ENCODE measurements at places on chromosomes 16 and 17. TPM values are rescaled to one million over a fixed set of nuclear protein-coding genes. Genes with fewer than 3 reads are reported as not detected.
A peak's percentile ranks its signal among the peaks of the same experiment; 100 is the strongest.

DNA sequence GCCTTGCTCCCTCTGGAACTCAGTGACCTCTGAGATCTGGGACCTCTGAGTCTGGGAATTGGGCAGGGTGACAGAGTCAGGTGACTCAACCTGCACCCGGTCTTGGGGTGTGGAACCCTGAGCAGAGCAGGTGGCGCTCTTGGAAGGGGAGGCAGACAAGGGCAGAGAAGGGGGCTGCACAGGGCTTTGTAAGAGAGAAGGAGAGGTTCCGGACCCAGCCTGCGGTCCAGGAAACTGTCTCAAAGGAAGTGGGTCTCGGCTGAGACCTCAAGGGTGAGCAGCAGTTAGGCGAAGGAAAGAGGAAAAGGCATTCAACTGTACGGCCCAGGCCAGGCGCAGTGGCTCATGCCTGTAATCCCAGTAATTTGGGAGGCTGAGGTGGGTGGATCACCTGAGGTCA lies 10.0 kb upstream of the RIPOR1 start:
- no peak for DNase-seq

DNA sequence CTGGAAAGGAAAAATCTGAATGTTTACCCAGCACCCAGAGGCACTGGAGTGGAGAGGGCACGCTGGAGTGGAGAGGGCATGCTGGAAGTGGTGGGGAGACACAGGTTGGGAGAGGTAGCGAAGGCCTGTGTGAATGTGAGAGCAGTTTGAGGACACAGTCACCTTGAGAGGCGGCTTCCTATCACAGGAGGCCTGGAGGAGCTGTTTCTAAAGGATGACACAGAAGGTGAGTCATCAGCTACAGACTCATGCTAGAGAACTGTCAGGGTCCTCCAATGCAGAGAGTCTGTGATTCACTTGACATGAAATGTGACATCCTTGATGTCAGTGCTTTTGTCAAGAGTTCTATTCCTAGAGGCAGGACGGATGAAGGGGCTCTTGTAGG lies 13.8 kb downstream of the CTRL start:
- no peak for DNase-seq

GRCh38 chr17:13575922-13576419 lies 25.8 kb downstream of the HS3ST3A1 start:
- no peak for DNase-seq

DNA sequence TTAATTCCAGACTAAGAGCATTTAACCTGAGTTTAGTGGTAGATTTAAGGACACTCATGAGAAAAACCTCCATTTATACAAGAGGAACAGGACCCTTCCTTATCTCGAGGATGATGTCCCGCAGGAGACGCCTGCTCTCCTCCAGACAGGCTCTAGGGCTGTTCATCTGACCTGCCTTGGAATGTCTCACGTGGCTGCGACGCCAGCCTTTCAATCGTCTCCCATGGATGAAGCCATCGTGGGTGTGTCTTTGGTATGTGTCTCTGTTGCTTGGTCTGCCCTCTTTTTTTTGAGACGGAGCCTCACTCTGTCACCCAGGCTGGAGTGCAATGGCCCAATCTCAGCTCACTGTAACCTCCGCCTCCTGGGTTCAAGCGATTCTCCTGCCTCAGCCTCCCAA lies 16.5 kb downstream of the CHMP6 start:
- no peak for DNase-seq

- no peak for DNase-seq
These were observed 5.6 kb downstream of the TRIM65 start for GRCh38 chr17:75891022-75891604.

- DNase-seq, result no peak
These were observed 11.7 kb downstream of the CACNG1 start for GRCh38 chr17:67055811-67056745.

- DNase-seq, result no peak
These were observed 80.5 kb upstream of the CLEC18B start for GRCh38 chr16:74501484-74502478.

DNA sequence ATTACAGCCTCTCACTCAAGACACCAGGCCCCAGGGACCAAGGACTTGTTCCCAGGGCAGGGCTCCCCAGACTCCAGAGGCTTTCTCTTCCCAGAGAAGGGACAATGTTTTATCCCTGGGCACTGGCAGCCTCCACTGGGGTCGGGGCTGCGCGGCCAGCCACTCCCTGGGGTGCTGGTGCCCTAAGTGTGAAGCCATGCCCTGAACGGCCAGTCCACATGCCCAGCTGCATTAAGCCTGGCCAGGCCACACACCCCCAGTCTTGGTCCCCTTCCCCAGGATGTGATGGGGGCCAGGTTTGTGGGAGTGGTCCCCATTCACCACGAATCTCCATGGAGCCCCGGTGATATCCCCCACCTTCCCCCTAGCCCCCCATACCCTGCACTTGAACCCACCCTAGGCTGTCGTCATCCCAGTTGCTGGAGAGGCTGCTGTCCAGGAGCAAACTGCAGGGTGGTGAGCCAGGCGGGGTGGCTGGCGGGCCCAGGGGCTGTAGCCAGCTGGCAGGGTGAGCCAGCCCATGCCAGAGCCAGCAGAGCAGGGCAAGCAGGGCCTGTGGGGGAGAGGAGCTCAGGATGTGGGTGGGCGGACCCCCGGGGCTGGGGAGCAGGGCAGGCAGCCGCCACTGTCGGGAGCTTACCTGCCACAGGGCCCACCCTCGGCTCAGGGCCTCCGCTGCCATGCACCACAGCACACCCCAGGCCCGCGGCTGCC lies 4.6 kb downstream of the PAQR4 start:
- no peak for DNase-seq

DNA sequence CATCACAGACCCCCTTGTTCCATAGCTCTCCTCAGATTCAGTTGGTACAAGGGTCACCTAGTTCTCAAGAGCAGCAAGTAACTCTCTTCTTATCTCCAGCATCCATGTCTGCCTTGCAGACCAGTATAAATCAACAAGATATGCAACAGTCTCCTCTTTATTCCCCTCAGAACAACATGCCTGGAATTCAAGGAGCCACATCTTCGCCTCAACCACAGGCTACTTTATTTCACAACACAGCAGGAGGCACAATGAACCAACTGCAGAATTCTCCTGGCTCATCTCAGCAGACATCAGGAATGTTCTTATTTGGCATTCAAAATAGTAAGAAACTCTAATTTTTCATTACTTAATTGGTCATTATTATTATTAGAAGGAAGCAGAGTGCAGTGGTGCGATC lies 32.4 kb downstream of the NQO1 start:
- DNase-seq, result no peak

- no peak for DNase-seq
These were observed 115.5 kb upstream of the COX10 start for GRCh38 chr17:13953841-13954240.

- peak; percentile 60 for DNase-seq
These were observed 10.2 kb downstream of the LASP1 start for GRCh38 chr17:38879878-38880665.

DNA sequence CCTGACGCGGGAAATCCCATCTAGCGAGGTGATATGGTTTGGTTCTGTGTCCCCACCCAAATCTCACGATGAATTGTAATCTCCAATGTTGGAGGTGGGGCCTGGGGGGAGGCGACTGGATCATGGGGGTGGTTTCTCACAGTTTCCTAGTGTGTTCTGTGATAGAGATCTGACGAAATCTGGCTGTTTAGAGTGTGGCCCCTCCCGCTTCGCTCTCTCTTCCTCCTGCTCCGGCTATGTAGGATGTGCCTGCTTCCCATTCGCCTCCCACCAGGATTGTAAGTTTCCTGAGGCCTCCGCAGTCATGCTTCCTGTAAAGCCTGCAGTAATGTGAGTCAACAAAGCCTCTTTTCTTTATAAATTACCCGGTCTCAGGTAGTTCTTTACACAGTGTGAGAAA lies 31.6 kb downstream of the IFT140 start:
- peak; percentile 54 for DNase-seq

DNA sequence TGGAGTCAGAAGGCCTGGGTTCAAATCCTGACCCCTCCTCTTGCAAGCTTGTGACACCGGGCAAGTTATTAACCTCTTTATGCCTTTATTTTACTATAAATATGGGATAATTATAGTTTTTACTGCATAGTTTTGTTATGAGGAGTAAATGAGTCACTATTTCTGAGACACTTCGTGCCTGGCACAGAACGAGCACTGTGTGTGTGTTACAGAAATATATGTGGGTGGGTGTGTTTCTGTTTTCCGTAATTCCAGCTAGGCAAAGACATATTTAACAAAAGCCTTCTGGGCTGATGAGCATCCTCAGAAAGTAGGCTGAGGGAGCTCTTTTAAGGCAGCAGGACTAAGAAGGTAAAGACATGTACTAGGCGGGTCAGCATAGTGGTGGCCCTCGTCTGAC lies 417.9 kb downstream of the MAF start:
- DNase-seq, result no peak

DNA sequence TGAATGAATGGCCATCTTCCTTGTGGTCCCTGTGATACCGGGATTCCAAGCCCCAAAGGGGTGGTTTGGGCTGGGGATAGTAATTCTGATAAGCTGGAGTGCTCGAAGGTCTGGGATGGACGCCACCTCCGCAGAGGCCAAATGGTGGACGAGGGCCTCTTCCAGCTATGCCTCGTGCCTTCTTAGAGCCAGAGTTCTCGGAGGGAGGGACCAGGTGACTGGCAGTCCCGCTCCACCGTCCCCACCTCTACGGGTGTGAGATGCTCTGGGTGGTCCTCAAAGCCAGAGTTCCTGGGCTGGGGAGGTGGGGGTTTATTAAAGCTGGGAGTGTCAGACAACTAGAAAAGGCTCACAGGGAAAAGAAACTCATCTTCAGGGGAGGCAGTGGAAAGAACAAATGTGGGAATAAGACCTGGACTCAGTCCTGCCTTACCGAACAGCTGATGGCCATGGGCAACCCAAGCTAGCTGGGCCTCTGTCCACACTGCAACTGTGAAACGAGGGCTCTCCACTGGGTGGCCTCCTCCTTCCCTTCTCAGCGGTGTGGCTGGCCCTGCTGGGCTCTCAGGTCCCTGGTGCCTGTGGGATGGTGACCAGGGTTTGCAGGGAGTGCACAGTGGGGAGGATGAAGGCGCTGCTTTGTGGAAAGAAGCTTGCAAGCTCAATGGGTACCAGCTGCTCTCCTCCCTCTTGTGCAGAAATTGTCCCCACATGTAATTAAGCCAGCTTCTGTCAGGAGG lies 75.2 kb downstream of the N4BP1 start:
- no peak for DNase-seq

DNA sequence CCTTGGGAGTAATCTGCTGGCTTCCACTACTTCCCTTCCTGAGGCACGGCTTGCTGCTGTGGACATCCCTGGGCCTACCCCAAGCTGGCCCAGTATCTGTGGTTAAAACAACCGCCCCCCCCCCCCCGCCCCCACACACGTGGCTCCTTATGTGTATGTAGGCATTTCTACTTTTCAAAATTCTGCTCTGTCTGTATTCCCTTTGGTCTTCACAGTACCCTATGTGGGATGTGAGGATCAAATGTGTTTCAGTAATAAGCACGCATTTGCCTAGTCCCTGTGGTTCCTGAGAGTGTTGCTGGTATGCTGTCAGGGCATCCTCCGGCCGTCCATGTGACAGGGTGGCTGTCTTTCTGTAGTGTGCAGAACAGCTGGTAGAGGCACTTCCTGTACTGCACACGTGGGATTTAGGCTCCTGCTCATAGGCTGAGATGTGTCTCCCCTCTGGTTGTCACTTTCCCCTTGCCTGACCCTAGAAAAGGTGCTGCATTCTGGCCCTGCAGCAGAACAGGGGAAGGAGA lies 2.2 kb downstream of the NT5M start:
- DNase-seq, result no peak

Gene CDH16
- total RNA-seq, result not detected

All from endothelial cell (in vitro differentiated cells).